Activated CD4-positive, CD25-positive, alpha-beta regulatory T cell treated with anti-CD3 and anti-CD28 coated beads, Interleukin-2, amount 50 U/mL, for 72 hours (primary cell): ENCODE measurements at places on chromosomes 2 and 18.

DNA sequence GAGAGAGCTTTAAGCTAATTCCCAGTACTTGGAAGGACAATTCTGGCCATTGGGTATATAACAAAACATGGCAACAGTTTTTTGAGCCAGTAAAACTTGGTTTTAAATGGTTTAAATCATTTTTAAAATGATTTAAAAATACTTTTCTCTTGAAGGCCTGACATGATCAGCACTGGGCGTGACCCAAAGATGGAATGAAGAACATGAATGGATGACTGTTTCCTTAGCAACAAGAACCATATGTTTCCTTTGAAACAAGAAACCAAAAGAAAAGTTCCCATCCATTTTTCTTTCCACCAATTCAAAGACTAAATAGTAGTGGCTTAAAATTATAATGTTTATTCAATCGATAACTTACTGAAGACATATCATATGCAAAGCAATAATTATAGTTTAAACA lies 348.3 kb upstream of the FIGN start:
- no peak for DNase-seq

GRCh38 chr2:137178951-137179377 lies 413.6 kb downstream of the THSD7B start:
- DNase-seq, result no peak

GRCh38 chr2:234588054-234588430 lies 91.2 kb upstream of the ARL4C start:
- no peak for DNase-seq

- DNase-seq, result no peak
Measured at GRCh38 chr18:55088000-55088401, 128.7 kb upstream of the CCDC68 start.

DNA sequence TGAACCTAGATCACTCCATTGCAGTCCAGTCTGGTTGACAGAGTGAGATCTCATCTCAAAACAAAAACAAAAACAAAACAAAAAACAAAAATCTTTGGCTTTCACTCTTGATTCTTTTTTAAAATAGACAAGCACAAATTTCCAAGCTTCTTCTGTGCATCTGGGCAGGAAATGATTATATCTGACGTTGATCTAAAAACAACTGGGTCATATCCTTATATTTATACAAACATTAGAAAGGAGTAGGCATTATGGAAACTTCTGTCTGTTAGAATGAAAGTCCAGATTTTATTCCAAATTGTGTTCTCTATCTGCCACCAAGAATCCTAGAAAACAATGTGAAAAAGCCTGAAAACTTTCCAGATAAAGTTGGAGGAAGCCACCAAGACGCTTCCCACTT lies 26.2 kb upstream of the PMAIP1 start:
- DNase-seq, result no peak

DNA sequence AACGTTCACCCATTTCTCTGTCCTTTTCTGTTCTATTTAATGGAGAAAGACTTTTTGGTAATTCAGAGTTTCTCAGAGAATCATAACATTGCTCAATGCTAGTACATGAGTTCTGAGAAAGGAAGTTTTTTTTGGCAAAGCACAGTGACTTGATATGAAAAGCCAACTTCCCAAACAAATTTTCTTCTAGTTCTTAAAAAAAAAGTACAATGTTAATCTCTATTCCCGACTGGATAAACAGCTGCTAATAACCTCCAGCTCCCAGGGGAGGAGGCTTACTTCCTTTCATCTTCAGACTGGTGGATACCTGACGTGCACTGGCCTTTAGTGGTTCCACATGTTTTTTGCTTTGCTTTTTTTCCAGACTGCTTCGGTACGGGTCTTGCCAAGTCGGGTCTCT lies 284.6 kb upstream of the CCDC68 start:
- DNase-seq, result no peak

- no peak for DNase-seq
Measured at GRCh38 chr2:237165405-237166276, 80.0 kb downstream of the COPS8 start.

DNA sequence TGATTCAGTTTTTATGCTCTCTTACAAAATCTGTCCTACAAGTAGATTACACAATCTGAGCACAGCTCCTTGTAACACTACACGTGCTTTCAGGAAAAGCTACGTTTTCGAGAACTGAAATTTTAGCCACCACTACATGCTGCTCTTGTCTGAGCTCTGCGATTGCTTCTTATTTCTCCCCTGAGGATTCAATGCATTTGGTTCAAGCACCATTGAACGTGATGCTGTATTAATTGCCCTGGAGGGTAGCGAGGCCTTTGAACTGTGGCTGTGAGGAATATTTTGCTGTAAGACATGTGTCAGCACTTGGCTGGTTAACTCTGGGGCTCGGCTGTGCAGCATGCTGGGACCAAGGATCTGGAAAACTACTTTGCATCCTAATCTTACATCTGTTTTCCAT lies 405.8 kb downstream of the EPHA4 start:
- no peak for DNase-seq

GRCh38 chr2:19712850-19713249 lies 188.9 kb downstream of the TTC32 start:
- no peak for DNase-seq

DNA sequence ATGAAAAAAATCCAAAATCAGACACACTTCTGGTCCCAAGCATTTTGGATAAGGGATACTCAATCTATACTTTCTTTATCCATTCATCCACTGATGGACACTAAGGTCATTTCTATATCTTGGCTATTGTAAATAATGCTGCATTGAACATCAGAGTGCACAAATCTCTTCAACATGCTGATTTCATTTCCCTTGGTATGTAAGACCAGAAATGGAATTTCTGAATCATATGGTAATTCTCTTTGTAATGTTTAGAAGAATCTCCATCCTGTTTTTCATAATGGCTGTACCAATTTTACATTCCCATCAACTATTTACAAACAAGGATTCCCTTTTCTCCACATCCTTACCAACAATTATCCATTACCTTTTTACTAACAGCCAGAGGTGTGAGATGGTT lies 33.7 kb upstream of the MCM6 start:
- DNase-seq, result no peak

DNA sequence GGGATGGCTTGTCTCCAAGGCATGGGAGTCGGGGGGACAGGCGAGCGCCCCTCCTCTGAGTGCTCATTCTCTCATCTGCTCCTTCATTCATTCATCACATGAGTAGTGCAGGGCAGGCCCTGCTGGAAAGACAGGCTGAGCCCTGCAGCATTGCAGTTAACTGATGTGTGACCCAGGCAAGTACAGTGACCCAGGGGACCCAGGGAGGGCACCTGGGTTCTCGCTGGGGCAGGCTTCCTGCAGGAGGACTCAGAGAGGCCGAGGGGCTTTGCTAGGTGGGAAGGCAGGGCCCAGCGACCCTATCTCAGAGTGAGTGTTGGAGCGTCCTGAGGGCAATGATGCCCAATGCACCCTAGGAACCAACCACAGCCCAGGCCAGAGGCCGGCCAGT lies 30.6 kb downstream of the HJURP start:
- DNase-seq, result no peak

GRCh38 chr18:56235071-56235470 lies 403.3 kb downstream of the TXNL1 start:
- DNase-seq, result no peak

GRCh38 chr2:167955264-167955906 lies 292.0 kb downstream of the STK39 start:
- no peak for DNase-seq

DNA sequence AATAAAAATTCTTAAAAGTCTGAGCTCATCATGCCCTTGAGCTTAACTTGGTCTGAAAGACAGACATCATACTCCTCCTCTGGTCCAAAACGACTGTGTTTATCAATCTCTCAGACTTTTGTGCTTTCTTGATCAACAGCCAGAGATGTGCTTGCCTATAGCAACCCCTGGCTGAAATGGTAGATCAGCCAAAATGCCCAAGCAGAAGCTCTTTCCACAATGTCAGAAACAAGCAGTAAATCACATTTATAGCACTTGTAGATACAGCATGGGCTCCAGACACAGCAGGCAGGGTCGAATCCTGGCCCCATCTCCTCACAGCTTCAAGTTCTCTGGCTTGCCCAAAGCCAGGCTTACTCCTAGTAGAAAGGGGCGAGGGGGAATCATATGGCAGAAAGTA lies 110.4 kb upstream of the FOSL2 start:
- no peak for DNase-seq

- DNase-seq, result no peak
Measured at GRCh38 chr2:33411765-33412164, 64.7 kb upstream of the RASGRP3 start.

- DNase-seq, result no peak
Measured at GRCh38 chr2:118591223-118591622, 256.2 kb downstream of the EN1 start.

DNA sequence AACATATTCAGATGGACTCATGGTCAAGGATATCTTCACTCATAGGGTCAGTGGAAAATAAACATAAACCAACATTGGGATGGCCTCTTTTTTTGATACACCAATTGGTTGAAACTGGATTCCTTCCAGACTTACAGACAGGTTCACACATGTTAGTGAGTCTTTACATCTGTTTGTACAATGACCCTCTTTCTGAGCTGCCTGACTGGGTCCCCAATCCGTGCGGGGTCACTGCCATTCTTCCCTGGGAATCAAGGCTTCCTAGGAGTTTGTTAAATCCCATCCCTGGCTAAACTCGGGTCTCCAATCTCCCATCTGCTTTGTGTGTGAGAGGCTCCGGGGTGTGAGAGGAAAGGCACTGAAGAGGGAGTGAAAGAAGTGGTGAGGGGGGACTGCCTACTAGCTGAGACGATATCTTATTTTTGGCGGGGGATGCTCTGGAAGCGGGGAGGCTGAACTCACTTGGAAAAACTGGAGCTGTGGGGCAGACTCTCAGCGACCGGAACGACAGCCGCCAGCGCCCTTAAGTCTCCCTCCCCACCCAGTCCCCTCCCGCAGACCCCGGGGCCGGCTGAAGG lies 487 bp downstream of the STARD6 start:
- no peak for DNase-seq

DNA sequence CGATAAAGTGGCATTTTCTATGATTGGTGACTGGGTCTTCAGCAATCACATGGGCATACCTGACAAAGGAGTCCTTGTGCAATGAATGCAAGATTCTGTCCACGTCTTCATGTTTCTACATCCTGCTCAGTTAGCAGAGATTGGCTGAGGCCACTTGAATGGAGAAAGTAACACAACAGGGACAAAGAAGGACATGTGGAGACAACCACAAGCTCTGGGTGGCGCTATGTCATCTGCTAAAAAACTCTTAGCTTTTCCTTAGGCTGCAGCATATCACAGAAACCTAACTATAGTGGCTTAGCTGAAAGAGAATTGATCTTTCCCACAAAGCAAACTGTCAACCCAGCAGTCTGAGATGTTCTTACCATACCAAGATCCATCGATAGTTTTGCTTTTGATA lies 1109.7 kb downstream of the SOCS6 start:
- DNase-seq, result no peak

DNA sequence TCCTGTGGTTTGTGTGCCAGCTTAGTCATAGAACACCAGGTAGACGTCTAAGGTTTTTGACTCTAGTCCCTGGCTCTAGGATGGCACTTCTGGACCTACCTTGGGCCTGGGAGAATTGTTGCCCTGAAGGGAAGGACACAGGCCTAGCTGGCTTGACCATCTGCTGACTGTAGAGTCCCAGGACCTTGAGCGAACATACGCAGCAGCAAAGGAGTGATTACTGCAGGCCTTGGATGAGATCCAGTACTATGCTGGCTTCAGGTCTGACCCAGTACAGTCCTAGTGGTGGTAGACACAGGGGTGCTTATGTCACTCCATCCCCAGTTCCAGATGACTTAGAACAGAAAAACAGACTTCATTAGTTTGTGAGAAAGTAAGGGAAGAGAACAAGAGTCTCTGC lies 37.7 kb downstream of the ST8SIA3 start:
- DNase-seq, result no peak

DNA sequence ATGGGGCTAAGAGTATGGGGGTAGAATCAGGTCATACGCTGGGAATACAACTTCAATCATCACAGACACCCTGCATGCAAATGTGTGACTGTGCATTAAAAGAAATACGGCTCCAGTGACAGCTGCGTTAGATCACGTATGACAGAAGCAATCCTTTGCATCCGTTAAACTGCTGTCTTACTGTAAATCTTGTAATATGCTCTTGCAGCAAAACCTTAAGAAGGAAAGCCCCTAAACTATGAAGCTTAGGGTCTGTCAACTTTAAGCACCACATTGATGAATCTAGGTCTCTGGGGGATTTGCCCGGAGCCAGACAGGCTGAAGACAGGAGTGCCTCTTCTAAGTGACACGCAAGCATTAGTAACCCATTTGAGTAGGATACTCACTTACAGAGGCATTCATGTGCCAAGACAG lies 84.7 kb upstream of the EML6 start:
- DNase-seq, result no peak

DNA sequence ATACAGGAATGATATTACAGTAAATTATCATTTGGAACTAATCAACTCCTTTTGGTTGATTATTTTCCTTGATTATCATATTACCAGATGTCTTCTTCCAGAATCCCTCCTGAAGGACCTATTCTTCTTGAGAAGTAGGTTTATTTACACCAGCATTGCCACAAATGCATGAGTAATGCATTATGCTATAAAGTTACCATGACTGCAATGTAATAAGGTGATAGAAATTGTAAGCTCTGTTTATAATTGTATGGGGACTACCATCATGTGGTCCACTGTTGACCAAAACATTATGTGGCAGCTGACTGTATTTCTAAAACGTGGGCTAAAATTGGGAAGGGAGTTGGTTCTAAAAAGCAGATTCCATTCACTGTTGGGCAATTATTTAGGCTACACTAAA lies 602.2 kb downstream of the NYAP2 start:
- no peak for DNase-seq

GRCh38 chr18:2223849-2224248 lies 347.5 kb downstream of the METTL4 start:
- DNase-seq, result no peak

DNA sequence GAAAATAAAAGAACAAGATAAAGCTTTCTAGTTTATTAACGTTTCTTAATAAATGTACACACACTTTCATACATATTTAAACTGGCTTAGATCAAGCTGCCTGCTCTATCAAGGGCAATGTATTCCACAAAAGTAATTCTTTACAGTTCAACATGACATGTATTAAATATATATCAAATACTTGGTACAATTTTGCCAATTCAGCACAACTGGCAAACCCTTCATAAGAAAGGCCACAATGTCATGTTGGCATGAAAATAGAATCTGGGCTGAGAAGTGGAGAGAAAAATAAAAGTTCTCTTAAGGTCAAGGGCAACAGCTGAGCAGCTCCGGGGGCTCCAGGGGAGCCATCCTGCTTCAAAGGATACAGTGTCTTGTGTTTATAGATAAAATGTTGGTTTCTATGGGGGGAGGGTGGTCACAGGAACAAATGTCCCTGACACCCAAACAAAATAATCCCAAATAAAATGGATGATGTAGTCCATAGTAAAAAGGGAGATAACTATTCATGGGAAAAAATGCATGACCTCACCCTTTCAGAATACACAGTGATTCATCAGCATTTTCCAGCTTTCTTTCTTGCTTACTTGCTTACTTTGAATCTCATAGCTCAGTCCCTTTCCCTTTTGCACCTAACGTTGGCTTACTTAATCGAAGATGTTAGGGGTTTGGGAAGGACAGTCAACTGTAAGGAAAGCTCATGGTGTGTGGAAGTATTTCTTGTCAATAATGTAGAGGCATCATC lies 494.9 kb downstream of the NYAP2 start:
- no peak for DNase-seq

- no peak for DNase-seq
Measured at GRCh38 chr2:219697811-219698747, 70.6 kb downstream of the SLC4A3 start.
